ENCODE measurements at places on chromosomes 11 and 22. TPM values are rescaled to one million over a fixed set of nuclear protein-coding genes. Genes with fewer than 3 reads are reported as not detected.

OR5B17 gene
- not detected for total RNA-seq

CHRDL2 gene
- total RNA-seq: not detected

STK33 gene
- 5.2 TPM for total RNA-seq

SEPTIN3 gene
- 0.38 TPM for total RNA-seq

LRRC75B gene
- total RNA-seq: 0.91 TPM

VPREB1 gene
- not detected for total RNA-seq

TCIRG1 gene
- 108 TPM for total RNA-seq

- peak overlapping the region; percentile 83 for H3K27ac ChIP-seq
- no peak overlapping the region for H3K4me3 ChIP-seq
- H3K27me3 ChIP-seq: no peaks in the 10 kb centered on the region
- peaks cover 59% of the 10 kb centered on the region for H3K4me1 ChIP-seq
- H3K36me3 ChIP-seq: peaks cover 68% of the 10 kb centered on the region
Measured at GRCh38 chr22:38497869-38498268, 8.2 kb downstream of the DDX17 start.

DNA sequence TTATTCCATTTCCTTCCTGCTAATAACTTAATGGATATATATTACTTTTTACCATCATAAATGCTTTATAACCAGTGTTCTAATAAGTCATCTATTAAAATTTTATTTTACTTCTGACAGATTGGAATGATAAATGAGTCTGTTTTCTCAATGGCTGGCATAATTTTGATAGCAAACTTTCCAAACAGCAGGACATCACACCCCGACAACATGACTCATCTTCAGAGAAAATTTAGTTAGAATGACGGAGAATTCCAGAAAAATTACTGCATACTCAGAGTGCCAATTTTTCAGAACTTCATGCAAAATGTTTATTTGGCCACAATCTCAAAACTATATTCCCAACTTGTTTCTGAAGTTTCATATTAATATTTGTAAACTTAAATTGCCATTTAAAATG, 174.4 kb downstream of the SWAP70 start:
- DNase-seq: no peak
- peaks cover 30% of the 10 kb centered on the region for H3K36me3 ChIP-seq
- no peaks in the 10 kb centered on the region for H3K27me3 ChIP-seq
- no peak overlapping the region for H3K27ac ChIP-seq
- peaks cover 40% of the 10 kb centered on the region for H3K4me1 ChIP-seq

GRCh38 chr11:1916132-1916985, 3.1 kb upstream of the TNNT3 start:
- H3K4me3 ChIP-seq: no peak overlapping the region
- H3K27me3 ChIP-seq: no peaks in the 10 kb centered on the region
- H3K4me1 ChIP-seq: peaks cover 7% of the 10 kb centered on the region
- H3K36me3 ChIP-seq: peaks cover 2% of the 10 kb centered on the region
- no peak for DNase-seq

- H3K27ac ChIP-seq: no peak overlapping the region
- no peaks in the 10 kb centered on the region for H3K4me1 ChIP-seq
- peaks cover 32% of the 10 kb centered on the region for H3K27me3 ChIP-seq
- H3K36me3 ChIP-seq: no peaks in the 10 kb centered on the region
- H3K4me3 ChIP-seq: no peak overlapping the region
Measured at GRCh38 chr11:64026575-64027205, 9.0 kb upstream of the FLRT1 start.

DNA sequence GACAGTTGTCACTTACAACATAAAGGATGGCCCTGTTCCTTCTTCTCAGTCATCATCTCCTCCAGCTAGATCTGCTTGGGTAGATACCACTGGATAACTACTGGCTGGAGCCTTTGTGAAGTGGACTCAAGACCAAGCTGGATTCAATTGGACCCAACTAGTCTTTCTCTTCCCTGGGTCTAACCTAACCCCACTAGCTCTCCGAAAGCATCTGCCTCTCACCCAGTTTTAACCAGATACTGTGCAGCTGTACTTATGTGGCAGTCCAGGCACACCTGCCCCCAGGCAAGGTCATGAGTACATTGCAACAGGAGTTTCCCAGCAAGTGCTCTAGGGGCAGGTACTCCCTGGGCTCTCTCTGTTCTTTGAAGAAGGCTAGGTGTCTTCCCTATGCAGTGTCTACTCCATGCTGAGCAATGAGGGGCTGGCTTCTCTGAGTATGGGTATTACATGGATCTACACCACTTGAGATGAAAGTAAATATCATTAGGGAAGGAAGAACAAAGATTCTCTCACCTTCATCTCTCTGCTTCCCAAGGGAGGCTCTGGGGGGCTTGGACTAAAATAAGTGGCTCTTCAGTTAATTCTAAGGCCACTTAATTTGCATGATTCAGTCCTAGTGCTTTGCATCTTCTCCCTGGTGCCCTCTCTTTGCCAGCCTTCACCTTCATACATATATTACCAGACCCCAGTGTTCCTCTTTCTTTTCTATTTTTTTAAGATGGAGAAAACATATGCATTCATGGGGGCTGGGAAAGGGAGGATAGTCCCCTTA, 236.1 kb downstream of the NXPE2 start:
- H3K4me1 ChIP-seq: no peaks in the 10 kb centered on the region
- H3K27me3 ChIP-seq: no peaks in the 10 kb centered on the region
- DNase-seq: no peak
- H3K36me3 ChIP-seq: no peaks in the 10 kb centered on the region
- H3K4me3 ChIP-seq: no peak overlapping the region
- no peak overlapping the region for H3K27ac ChIP-seq

DNA sequence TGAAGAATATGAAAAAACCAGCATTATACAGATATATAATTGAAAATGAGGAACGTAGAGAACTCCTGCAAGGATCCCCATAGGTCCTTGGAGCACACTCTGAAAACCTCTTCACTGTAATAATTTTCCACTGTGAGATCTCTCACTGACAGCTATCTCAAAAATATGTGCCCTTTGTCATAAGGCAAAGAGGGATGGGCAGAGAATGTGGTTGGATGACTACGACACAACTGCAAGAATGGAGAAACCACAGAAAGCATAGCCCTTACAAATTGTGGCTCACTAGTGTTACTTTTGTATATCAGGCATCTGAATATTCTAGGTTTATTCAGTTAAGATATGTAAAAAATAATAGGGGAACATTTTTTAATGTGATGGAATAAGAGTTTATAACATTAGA, 7.9 kb upstream of the CTSC start:
- no peak overlapping the region for H3K4me3 ChIP-seq
- H3K27ac ChIP-seq: peak overlapping the region; percentile 16
- H3K4me1 ChIP-seq: peaks cover 18% of the 10 kb centered on the region
- H3K27me3 ChIP-seq: no peaks in the 10 kb centered on the region
- DNase-seq: no peak

DNA sequence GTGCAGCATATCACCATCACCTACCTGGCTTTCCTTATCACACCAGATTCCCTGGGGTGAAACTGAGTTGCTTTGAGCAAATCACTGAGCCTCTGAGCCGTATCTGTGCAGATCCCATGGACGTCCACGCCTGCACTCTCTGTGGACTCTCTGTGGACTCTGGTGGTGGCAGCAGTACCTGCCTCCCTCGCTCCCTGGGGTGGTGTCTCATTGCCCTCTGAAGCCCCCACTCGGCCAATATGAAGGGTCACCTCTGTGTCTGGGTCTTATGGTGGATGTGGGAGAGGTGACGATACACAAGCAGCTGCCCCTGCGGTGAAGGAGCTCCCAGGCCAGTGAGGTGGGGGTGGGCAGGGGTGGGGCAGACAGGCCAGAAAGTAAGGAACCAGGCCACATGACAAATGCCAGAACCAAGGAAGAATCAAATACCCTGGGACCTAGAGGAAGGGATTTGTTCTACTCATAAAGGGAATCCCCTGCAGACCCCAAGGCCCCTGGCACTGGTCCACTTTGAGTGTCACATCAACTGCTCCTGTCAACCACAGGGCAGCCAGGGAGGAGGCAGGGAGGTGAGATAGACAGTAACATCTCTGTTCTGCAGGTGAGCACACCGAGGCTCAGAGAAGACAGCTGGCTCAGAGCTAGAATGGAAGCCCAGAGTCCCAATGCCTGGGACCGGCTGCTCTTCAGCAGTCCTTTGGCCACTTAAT, 9.2 kb upstream of the CHST1 start:
- no peaks in the 10 kb centered on the region for H3K36me3 ChIP-seq
- H3K4me3 ChIP-seq: no peak overlapping the region
- H3K27ac ChIP-seq: no peak overlapping the region
- no peaks in the 10 kb centered on the region for H3K4me1 ChIP-seq
- peaks cover 3% of the 10 kb centered on the region for H3K27me3 ChIP-seq

- H3K27ac ChIP-seq: no peak overlapping the region
- no peaks in the 10 kb centered on the region for H3K36me3 ChIP-seq
- H3K27me3 ChIP-seq: no peaks in the 10 kb centered on the region
- H3K4me1 ChIP-seq: no peaks in the 10 kb centered on the region
- no peak overlapping the region for H3K4me3 ChIP-seq
Measured at GRCh38 chr11:11070976-11071375, 213.1 kb upstream of the ZBED5 start.

- H3K36me3 ChIP-seq: no peaks in the 10 kb centered on the region
- no peaks in the 10 kb centered on the region for H3K27me3 ChIP-seq
- H3K4me3 ChIP-seq: no peak overlapping the region
Measured at GRCh38 chr11:115067900-115068530, 389.7 kb downstream of the NXPE2 start.

GRCh38 chr11:119928047-119928446, 199.0 kb upstream of the NECTIN1 start:
- no peak overlapping the region for H3K4me3 ChIP-seq
- DNase-seq: no peak
- peaks cover 16% of the 10 kb centered on the region for H3K27me3 ChIP-seq
- no peaks in the 10 kb centered on the region for H3K4me1 ChIP-seq
- H3K27ac ChIP-seq: no peak overlapping the region
- no peaks in the 10 kb centered on the region for H3K36me3 ChIP-seq

DNA sequence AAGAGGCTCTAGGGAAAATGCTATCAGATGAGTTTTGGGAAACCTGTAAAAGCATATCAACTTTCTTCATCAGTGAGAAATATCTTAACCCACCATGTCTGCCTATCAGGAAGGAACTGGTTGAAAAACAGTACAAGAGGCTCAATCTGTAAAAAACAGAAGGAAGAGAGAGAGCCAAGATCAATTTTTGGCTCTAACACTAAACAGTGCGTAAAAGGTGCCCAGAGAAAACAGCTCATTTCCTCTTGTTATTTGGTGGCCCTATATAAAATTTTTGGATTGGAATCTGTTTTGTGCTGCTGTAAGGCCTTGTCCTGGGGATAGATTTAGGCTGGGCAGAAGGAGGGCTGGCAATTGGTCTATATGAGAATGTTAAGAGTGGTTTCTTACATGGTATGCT, 12.1 kb downstream of the MS4A2 start:
- no peaks in the 10 kb centered on the region for H3K36me3 ChIP-seq
- DNase-seq: no peak
- H3K4me3 ChIP-seq: no peak overlapping the region
- H3K27ac ChIP-seq: no peak overlapping the region
- H3K4me1 ChIP-seq: no peaks in the 10 kb centered on the region
- no peaks in the 10 kb centered on the region for H3K27me3 ChIP-seq

DNA sequence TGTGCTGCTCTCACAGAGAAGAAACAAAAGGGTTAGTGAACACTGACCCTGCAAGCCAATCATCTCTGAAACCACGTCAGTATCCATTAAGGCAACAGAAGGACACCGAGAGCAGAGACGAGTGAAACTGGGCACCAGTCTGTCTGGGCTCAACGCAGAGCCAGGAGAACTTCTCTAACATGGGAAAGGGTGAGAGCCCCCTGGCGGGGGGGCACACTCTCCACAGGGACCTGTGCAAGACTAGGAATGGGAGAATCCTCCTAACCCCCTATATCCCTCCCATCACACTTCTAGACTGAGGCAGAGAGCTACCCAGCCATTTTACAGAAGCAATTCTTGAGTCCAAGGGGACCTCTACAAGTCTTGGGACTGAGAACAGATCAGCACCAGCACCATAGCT, 285.8 kb downstream of the SOX6 start:
- no peaks in the 10 kb centered on the region for H3K36me3 ChIP-seq
- H3K27me3 ChIP-seq: no peaks in the 10 kb centered on the region
- H3K27ac ChIP-seq: no peak overlapping the region
- DNase-seq: no peak

- no peak overlapping the region for H3K4me3 ChIP-seq
- H3K36me3 ChIP-seq: no peaks in the 10 kb centered on the region
- no peak for DNase-seq
Measured at GRCh38 chr11:126594921-126595367, 239.5 kb downstream of the ST3GAL4 start.

DNA sequence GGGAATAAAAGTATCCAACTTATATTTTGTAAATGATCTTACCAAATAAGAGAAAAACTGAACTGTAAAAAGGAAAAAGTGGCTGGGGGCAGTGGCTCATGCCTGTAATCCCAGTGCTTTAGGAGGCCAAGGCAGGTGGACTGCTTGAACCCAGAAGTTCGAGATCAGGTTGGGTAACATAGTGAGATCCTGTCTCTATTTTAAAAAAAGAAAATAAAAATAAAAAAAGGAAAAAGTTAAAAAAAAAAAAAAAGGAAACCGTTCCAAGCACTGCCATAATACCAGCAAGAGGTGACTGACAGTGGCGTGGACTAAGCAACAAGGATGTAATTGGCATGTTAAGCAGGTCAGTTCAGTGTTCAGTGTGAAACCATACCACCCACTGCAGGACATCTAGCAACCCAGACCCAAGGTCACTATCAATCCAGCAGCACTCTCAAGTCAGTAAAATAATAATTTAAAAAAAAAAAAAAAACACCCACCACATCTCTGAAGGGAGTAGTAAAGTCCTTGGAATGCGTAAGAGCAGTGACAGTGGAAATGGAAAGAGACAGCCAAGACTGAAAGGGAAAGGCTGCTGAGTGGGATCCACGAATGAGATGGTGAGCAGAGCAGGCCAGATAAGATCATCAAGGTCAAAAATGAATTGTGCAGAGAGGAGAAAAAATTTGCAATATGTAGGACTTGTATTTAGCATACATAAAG, 43.6 kb downstream of the MAPK1 start:
- no peak for DNase-seq
- H3K27me3 ChIP-seq: no peaks in the 10 kb centered on the region
- H3K27ac ChIP-seq: no peak overlapping the region
- H3K4me1 ChIP-seq: peaks cover 54% of the 10 kb centered on the region
- H3K4me3 ChIP-seq: no peak overlapping the region

- DNase-seq: peak; percentile 85
- H3K27ac ChIP-seq: peak overlapping the region; percentile 60
- H3K4me1 ChIP-seq: peaks cover 62% of the 10 kb centered on the region
- H3K4me3 ChIP-seq: peak overlapping the region; percentile 84
- peaks cover 3% of the 10 kb centered on the region for H3K36me3 ChIP-seq
Measured at GRCh38 chr22:17773606-17774205, 563 bp downstream of the BID start.

GRCh38 chr22:42887523-42888507, 30.7 kb upstream of the ARFGAP3 start:
- H3K36me3 ChIP-seq: peaks cover 10% of the 10 kb centered on the region
- no peak overlapping the region for H3K4me3 ChIP-seq
- H3K4me1 ChIP-seq: peaks cover 8% of the 10 kb centered on the region

GRCh38 chr22:21591695-21592094, 24.2 kb downstream of the UBE2L3 start:
- H3K27ac ChIP-seq: peak overlapping the region; percentile 31
- H3K27me3 ChIP-seq: no peaks in the 10 kb centered on the region
- H3K4me3 ChIP-seq: no peak overlapping the region
- H3K36me3 ChIP-seq: peaks cover 34% of the 10 kb centered on the region
- peaks cover 34% of the 10 kb centered on the region for H3K4me1 ChIP-seq
- DNase-seq: no peak

All from activated naive CD8-positive, alpha-beta T cell treated with anti-CD3 and anti-CD28 coated beads for 36 hours (primary cell).